ENCODE measurements at places on chromosomes 13 and 19.

GRCh38 chr13:95357875-95358274 is 56.6 kb upstream of the ABCC4 start:
- peak; percentile 13 for DNase-seq

- no peak for DNase-seq
Measured at GRCh38 chr19:46017095-46017429, 5.8 kb downstream of the PGLYRP1 start.

GRCh38 chr19:47157431-47158321 is 27.0 kb downstream of the SAE1 start:
- DNase-seq = peak; percentile 9

- no peak for DNase-seq
Measured at GRCh38 chr13:109646423-109646822, 140.0 kb downstream of the IRS2 start.

DNA sequence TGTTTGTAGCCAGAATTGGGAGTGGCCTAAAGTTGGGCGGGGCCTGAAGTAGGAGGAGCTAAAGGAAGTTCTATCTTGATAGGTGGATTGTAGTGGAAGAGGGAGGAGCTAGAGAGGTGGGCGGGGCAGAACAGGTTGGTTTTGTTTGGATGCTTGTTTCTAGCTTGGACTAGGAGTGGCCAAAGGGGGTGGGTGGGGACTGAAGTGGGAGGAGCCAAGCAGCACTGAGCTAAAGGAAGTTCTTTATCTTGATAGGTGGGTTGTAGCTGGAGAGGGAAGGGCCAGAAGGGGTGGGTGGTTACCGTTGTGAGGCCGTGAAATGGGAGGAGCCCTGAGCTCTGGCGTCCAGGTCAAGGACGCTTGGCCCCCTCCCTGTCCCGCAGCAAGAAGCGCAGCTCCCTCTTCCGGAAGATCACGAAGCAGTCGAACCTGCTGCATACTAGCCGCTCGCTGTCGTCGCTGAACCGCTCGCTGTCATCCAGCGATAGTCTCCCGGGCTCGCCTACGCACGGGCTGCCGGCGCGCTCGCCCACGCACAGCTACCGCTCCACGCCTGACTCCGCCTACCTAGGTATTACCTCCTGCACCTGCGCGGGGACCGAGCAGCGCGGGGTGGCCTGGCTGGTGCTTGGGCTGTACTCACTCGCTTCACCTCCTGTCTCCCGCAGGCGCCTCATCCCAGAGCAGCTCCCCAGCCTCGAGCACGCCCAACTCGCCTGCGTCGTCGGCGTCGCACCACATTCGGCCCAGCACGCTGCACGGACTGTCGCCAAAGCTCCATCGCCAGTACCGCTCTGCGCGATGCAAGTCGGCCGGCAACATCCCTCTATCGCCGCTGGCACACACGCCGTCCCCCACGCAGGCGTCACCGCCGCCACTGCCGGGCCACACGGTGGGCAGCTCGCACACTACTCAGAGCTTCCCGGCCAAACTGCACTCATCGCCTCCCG is 8.0 kb downstream of the DNASE2 start:
- DNase-seq = no peak

GRCh38 chr13:48436661-48437288 is 23.9 kb upstream of the LPAR6 start:
- DNase-seq = peak; percentile 5

DNA sequence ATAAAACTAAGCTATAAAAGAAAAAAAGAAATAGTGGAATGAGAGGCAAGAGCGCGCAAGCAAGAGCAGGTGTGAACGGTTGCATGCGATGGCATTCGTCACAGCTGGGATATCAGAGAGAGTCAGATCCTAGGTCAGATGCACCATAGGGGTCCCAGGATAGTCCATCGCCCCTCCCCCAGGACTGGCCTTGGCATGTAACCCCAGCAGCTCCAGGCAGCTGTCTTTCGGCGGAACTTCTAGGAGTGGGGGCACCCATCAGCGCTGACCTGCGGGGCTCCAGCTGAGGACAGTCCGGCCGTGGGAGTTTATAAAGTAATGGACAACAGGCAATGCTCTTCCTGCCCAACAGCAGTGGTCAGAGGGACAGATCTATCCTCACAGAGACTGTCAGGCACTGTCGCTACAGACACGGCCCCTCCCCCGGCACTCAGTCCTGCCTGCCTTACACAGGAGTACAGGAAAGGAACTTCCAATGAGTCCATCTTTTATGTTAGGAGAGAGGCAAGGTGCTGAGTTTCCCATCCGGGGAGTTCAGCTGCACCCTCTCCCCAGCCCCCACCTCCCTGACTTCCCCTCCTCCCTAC is 1.4 kb downstream of the SIAH3 start:
- DNase-seq = peak; percentile 61

- peak; percentile 17 for DNase-seq
Measured at GRCh38 chr13:38944219-38944618, 46.4 kb downstream of the STOML3 start.

GRCh38 chr13:41509971-41510370 is 52.6 kb downstream of the RGCC start:
- no peak for DNase-seq

DNA sequence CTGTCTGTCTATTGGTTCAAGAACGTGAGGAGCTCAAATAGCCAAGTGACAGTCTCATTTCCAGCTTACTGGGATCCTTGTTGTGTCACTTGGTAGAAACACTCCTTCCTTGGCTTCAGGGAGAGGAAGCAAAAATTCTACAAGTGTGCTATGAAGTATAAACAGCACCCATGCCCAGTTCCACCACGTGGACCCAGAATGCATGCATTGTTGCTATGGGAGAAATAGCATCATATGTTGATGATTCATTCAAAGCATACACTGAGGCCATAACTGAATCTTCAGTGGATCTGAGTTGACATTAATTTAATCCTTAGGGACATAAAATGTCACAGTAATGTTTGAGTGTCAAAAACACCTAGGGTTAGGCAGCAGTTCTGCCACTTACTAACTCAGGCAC is 199.0 kb upstream of the RXFP2 start:
- DNase-seq = no peak

DNA sequence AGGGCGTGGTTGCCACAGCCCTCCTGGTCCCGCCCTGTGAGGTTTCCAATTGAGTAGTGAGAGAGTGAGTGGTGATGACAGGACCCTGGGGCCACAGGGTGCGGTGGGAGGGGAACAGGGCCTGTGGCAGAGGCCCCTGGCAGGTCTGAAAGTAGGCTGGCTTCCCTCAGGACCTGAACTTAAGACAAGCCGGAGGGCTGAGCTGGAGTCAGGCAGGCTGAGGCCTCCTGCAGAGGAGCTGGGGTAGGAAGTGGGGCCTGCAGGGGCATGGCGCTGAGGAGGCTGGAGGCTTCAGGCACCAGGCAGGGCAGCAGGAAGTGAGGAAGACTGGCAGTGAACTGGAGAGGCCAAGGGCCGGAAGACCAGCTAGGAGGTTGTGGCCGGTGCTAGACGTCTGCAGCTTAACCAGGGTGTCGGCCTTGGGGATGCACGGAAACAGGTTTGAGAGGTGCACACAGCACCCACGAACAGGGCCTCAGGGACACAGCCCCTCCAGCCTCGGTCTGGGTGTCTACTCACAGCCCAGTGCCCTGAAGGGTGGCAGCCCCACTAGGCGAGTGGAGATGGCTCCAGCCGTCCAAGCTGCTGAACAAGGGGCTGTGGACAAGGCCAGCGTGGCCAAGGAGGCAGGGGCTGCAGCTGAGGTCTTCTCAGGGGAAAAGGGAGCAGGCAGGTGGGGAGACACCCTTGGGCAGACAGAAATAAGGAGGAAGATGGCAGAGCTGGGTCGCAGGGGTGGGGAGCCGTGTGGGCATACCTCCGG is 17.8 kb downstream of the POP4 start:
- DNase-seq = no peak

GRCh38 chr19:491146-491741 is 5.0 kb upstream of the MADCAM1 start:
- no peak for DNase-seq

DNA sequence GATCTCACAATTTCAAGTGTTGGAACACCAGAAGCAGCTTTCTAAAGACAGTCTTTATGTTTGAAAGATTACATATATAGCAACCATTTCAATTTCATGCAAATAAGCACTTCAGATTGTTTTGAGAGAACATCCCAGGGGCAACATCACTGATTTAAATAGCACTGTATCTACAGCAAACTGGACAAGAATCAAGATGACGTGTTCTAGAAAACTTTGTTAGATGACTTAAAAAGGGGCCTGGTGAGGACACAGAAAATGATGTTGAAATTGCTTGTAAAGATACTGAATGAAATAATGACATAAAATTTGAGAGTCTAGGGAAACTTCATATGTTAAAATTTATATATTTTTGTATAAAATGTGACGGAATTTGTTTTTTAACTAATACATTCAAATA is 277.1 kb downstream of the KLF12 start:
- DNase-seq = no peak

DNA sequence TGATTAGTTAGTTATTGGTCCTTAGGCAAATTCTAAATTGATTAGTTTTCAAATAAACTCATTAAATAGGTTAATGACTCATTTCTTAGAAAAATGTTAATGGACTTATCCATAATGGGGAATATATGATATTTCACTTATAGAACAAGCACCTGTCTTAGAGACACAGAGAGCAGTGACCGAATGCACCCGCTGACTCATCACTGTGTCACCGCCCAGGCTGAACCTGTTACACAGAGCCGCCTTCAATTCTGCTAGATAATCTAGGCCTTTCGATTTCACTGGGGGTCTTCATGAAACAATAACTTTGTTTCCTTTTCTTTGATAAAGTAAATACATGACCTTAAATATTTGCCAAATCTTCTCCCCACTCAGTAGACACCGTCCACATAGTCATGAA is 13.1 kb downstream of the IRS2 start:
- DNase-seq = no peak

DNA sequence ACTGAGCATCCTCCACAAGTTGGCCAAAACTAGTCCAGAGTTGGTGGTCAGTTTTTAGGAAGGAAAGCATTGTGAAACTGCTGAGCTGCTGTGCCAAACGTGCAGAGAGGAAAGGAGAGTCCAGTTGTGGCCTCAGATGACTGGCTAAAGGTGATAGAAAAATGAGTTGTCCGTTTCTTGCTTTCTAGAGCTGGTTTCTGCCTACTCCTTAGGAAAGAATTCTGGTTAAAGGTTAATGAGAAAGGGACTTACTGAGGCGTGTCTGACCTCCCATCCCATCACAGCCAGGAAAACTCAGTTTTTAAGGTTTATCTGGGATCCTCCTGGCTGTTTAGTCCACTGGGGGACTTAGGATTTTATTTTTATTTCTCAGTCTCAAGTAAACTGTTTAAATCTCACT is 1186.3 kb downstream of the UQCRFS1 start:
- DNase-seq = no peak

All from spinal cord (tissue), 10 donors.